ENCODE measurements at places on chromosomes 12 and 14.
A peak's percentile ranks its signal among the peaks of the same experiment; 100 is the strongest.

DNA sequence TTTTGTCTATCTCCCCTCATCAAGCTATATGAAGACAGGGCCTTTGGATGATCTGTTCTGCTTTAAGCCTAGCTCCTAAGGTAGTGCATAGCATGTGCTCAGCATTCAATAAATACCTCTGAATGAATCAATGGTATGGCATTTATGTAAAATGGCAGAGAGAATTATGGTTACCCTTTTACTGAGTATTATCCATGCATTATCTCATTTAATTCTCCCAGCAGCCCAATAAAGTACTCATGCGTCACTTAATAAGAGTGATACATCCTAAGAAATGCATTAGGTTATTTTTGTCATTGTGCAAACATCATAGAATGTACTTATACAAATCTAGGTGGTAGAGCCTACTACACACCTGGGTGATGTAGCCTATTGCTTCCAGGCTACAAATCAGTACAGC is 269.7 kb downstream of the KSR2 start:
- no peak for DNase-seq

- DNase-seq = no peak
Observed at GRCh38 chr12:58532855-58533608, 387.3 kb downstream of the LRIG3 start.

- DNase-seq = peak; percentile 7
Observed at GRCh38 chr14:72049462-72049861, 117.2 kb downstream of the RGS6 start.

DNA sequence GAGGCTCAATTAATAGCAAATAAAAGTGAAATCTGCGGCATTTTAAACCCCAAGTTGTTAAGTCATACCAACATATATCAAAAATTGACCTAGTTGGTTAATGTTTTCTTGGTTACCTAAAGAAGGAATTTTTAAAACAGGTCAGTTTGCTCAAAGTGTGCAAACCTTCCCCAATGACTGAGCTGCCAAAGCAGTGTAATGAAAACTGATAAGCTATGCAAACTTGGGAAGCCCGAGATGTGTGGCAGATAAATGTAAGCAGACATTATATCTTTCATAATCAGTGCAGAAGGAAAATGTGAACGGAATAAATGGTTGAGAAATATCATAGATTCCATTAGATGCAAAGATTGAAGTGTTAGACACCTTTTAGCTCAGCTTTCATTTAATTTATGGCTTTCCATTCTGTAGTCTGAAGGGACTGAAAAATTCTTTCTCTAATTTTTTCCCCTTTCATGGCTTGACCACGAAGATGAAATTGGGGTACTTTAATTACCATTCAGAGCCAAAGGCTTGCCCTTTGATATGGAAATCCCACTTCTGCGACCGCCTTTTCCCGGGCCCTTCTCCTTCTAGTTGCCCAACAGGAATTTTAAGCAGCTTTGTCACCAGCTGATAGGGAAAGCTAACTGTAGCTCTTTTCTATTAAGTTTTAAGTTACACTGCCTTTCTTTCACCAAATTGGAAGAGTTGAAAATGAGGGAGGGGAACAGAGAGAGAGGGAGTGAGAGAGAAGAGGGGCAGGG is 306.6 kb upstream of the SOX5 start:
- DNase-seq = no peak

- DNase-seq = no peak
Observed at GRCh38 chr12:113040722-113041171, 15.8 kb upstream of the DTX1 start.

GRCh38 chr12:66190519-66191370 is 1.7 kb downstream of the IRAK3 start:
- no peak for DNase-seq

- no peak for DNase-seq
Observed at GRCh38 chr12:213527-213932, 427 bp downstream of the SLC6A12 start.

DNA sequence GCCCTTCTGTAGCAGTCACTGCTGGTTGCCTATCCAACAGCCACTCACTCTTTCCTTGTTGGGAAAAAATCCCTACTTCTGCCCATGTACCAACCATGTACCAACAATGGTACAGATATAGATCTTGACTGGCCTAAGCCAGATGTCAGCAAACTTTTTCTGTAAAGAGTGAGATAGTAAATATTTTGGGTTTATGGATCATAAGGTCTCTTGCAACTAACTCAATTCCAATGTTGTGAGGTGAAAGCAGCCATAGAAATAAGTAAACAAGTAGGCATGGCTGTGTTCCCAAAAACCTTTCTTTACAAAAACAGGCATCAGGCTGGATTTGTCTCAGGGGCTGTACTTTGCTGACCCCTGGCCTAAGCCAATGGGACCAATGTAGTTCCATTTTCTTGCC is 73.5 kb downstream of the ARMH4 start:
- no peak for DNase-seq

DNA sequence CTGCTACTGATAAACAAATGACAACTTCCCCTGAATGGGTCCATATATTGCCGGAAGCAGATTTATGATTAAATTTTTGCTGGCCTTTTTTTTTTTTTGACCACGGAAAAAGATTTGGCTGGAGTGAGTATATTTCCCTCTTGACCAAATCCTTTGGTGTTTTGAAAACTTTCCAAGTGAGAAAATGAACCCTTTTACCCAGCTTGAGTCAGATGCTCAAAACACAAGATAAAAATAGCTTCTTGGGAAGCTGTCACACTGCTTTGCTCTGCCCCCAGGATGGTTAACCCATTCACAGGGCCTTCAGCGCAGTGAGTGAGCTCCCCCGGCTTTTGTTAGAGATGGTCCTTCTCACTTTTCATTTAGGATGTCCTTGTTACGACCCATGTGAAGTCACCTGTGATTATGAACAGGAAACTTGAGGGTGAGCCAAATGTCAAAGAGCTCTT is 224.3 kb downstream of the PELI2 start:
- DNase-seq = no peak

- DNase-seq = no peak
Observed at GRCh38 chr14:103308717-103309616, 25.1 kb upstream of the EIF5 start.

GRCh38 chr14:59438195-59438647 is 27.0 kb downstream of the GPR135 start:
- DNase-seq = no peak

GRCh38 chr14:96215452-96216244 is 11.0 kb downstream of the BDKRB2 start:
- no peak for DNase-seq

DNA sequence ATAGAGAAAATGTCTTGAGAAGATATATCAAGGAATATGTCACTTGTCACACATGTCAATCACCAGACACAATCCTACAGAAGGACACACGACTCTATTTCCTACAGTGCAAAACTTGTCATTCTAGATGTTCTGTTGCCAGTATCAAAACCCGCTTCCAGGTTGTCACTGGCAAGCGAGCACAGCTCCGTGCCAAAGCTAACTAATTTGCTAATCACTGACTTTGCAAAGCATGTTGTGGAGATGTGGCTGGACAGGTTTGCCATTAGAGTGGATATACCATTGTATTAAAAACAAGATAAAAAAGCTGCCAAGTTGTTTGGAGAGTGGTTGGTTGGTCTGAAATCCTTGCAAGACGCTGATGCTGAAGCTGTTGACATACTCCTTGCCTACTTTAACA is 7.9 kb upstream of the SGPP1 start:
- no peak for DNase-seq

GRCh38 chr12:88556213-88556774 is 24.0 kb downstream of the KITLG start:
- DNase-seq = no peak

DNA sequence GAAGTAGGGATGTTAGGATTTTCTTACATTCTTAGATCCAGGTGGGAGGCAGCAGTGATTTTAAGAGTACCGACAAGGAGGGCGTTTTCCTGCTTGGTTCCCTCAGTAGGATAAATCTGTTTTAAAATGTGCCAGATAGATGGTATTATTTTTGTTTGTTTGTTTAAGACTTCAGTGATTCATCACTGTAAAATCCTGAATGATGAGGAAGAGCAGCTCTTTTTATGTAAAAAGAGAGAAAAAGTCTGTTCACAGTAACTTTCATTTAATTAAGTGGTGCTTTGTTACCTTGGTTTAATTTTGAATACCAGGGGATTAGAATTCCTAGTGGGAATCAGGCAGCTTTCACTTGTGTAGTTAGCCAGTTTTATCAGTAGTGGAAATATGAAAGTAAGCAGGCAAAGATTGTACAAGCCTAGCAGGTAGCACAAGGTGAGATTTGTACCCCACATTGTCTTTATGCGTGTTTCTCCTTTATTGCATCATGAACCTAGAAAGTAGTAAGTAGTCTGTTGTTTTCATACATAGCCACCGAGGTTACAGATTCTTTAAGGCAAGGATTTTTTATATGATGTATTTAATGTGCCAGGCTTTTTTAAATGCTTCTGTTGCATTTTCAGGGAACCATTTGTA is 349.6 kb downstream of the CCDC91 start:
- no peak for DNase-seq

GRCh38 chr12:14951851-14952250 is 9.6 kb downstream of the ARHGDIB start:
- no peak for DNase-seq

- no peak for DNase-seq
Observed at GRCh38 chr12:51377099-51377984, 13.9 kb downstream of the GALNT6 start.

- DNase-seq = peak; percentile 70
Observed at GRCh38 chr12:51820526-51821439, 27.7 kb downstream of the FIGNL2 start.

- no peak for DNase-seq
Observed at GRCh38 chr14:68016255-68016914, 196.8 kb downstream of the RAD51B start.

- DNase-seq = no peak
Observed at GRCh38 chr12:118332511-118332910, 40.2 kb downstream of the TAOK3 start.

GRCh38 chr14:93059917-93060545 is 55.7 kb downstream of the ITPK1 start:
- no peak for DNase-seq

GRCh38 chr14:99809859-99810558 is 16.8 kb downstream of the EML1 start:
- no peak for DNase-seq

DNA sequence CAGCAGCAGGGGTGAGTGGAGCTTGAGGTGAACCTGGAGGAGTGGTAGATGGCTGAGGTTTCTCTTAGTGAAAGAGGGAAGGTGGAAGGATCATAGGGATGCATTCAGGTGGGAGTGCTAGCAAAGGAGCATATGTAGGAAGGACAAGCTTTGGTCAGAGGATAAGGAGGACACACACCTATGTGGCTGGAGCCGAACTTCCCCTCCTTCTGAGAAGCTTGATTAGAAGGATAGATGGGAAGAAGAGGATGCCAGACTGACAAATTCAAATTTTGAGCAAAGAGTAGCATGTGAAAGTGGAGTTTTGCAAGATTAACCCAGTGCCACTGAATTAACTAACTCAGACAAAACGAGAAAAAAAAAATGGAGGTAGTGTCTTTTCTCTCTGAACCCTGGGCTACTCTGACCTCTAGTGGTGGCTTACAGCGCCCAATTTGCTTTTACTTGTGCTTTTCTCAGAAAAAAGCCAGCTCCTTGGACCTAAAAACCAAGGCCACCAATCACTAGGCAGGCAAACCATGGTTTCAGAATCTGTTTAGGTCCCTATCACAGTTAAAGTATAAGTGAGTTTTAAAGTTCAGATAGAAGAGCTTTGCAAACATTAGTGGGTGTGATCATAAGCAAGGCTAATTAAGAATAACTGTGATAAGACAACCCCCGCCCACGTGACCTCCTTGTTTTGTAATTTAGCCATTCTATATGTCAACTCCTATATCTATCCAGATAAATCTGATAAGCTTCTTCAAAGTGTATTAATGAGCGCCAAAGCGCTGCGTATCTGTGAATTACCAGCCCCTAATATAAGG is 15.5 kb downstream of the EMP1 start:
- DNase-seq = peak; percentile 60

DNA sequence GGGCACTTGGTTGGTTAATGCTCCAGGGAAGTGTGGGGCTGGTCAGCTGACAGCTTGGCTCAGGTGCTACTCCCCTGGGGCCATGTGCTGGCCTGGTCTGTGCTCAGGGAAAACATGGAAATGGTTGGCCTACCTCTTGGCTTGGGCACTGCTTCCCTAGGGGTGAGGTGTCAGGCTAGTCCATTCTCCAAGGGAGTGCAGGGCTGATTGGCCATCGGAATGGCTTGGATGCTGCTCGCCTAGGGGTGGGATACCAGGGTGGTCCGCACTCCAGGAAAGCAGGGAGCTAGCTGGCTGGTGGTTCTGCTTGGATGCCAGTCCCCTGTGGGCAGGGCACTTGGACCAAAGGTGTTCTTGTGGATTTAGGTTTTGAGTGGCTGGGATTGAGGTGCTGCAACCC is 245.7 kb downstream of the RAD51B start:
- DNase-seq = no peak
